Activated naive CD4-positive, alpha-beta T cell treated with anti-CD3 and anti-CD28 coated beads, Interleukin-2, amount 10 ng/mL, durations not matched to agents 7 days and 5 days (primary cell): ENCODE measurements at places on chromosomes 6 and 20.

GRCh38 chr20:54100563-54100962 is 30.2 kb upstream of the BCAS1 start:
- DNase-seq, result no peak

- peak; percentile 9 for DNase-seq
Observed at GRCh38 chr20:48605364-48606171, 222.2 kb downstream of the PREX1 start.

DNA sequence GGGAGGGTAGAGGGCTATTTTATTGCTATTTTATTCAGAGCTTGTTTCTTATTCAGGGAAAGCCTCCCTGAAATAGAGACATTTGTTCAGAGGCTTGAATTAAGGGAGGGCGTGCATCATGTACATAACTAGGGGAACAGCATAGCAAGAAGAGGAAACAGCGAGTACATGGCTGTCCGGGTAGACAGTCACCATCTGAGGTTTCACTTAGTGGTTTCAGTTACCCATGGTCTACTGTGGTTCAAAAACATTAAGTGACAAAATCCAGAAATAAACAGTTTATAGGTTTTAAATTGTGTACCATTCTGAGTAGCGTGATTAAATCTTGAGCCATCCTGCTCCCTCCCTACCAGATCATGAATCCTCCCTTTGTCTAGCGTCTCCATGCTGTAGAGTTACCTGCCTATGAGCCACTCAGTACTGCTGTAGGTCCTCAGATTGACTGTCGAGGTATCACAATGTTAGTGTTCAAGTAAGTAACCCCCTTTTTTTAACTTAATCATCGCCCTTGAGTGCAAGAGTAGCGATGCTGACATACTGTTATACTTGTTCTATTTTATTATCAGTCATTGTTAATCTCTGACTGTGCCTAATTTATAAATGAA is 791.5 kb downstream of the TFAP2A start:
- DNase-seq, result no peak

GRCh38 chr6:29495571-29495970 is 7.8 kb upstream of the MAS1L start:
- DNase-seq, result no peak

DNA sequence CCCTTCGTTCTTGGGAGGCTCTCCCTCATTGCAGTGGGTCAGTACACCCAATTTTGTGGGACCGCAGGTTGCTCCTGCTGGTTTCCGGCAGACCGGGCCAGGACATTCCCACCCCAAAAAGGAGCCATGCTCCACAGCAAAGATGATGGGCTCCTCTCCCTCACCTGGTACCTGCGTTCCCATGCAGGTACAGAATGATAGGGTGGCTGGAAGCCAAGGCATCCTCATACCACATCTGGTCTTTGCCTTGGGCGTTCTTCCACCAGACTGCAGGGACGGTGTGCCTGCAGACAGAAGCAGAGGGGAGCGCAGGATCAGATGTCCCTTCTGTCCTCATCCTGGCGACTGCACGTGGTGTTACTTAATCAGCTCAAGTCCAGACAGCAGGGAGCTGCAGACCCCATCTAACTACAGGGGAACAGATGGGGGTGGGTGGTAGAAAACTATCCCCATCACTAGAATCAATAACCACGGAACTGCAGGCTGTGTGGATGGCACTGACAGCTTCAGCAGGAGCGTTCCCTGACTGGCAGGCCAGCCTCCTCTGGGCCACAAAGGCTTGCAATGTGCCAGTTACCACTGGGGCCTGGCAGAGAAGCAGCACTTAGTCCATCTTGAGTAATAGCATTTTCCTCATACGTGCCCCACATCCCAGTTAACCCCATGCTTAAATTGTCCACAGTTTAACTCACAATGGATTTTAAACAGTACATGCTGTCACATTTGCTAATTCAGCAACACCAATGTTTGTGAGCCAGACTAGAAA is 70.4 kb downstream of the ABHD12 start:
- no peak for DNase-seq

DNA sequence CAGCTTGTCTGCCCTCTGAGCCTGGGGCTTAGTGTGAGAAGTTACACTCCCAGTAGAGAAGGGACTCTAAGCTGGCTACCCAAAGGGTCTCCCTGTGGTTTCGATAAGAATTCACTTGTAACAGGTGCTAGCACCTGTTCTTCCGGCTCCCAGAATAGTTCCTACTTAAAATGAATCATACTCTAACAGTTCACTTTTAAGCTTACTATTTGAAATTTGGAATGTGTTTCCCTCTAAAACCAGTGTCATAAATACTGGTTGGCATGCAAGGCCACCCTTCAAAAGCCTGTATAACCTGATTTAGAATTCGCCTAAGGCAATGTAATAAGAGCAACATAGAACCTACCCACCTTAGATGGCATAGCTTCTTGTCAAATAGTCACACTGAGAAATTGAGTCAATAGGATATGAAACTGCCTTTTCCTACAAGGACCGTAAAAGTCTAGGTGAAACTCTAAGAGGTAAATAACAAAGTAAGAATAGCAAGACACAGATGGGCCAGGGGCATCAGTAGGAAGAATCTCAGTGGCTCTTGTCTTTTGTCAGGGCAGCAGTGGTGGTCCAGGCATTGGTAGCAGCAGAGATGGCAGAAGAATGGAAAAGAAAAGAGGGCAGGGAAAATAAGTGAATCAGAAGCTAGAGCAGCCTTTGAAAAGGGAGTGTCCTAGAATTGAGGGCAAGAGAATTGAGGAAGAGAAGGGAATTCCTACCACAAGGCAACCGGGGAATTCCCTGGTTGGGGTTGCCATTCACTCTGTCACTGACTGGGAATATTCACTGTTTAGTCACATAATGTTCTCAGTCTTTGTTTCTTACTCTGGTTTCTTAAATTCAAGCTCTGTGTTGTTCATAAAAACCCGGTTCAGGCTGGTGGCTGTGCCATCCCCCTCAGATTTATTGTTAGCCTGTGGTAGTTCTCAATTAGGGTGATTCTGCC is 91.5 kb downstream of the HIVEP2 start:
- no peak for DNase-seq

- no peak for DNase-seq
Observed at GRCh38 chr6:160260803-160261450, 2.3 kb upstream of the SLC22A2 start.

DNA sequence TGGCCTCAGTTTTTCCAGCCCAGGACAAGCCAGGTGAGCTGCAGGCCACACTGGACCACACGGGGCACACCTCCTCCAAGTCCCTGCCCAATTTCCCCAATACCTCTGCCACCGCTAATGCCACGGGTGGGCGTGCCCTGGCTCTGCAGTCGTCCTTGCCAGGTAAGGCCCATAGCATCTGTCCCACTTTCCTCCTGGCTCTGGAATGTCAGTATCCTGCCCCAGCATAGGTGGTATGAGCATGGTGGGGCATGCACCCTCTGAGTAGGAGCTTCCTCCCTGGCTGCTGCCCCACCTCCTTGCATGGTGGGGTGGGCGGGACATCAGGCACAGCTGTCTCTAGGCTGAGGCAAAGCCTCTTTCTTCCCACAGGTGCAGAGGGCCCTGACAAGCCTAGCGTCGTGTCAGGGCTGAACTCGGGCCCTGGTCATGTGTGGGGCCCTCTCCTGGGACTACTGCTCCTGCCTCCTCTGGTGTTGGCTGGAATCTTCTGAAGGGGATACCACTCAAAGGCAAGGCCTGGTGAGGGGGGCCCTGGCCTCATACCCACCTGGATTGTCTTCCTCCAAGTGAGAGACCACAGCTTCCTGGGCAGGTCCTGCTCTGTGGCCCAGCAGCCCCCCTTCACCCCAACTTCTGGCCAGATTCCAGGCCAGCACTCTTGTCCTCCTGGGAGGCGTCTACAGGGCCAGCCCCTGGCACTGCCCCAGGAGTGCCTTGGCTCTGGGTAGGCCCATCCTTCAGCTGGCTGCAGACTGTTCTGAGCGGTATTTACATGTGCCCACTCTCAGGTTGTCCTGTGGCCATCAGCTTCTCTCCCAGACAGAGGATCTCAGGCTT is 9.1 kb downstream of the PI16 start:
- DNase-seq, result peak; percentile 65

GRCh38 chr6:142075516-142076101 is 57.1 kb upstream of the GJE1 start:
- DNase-seq, result no peak

- no peak for DNase-seq
Observed at GRCh38 chr6:39558079-39558478, 167.1 kb downstream of the KIF6 start.

GRCh38 chr6:90338409-90338808 is 41.8 kb upstream of the BACH2 start:
- DNase-seq, result no peak

- DNase-seq, result no peak
Observed at GRCh38 chr6:42539135-42539534, 24.7 kb upstream of the UBR2 start.

DNA sequence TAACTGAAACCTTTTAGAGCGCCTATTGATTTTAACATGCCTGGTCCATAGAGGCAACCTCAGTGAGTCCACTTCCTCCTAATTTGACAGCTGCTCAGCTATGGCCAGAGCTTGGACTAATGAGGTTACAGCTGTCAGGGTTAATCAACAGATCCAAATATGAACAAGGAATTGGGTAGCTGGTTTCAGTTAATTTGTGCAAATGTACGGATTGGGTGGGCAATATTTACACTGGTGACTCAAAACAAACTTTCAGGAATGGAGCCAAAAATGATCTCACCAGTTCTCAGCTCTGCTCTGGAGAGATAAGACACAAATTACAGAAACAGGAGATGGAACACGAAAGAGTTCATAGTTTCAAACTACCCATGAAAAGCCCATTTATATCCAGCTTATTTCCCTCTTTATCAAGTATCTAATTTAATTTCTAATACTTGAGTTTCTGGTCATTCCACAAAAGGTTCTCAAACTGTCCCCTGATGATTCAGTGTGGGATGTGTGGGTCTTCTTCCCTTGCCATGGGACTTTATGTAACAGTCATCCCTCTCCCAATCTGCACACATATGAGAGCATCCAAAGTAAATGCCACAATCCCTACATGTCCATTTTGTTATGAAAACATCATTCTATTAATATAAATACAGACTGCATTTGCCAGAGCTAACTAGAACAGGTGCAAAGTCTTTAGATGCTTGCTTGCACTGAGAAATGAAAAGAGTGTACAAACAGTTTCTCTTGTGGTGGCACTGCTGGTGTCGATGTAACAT is 149.9 kb downstream of the RPS12 start:
- DNase-seq, result no peak

DNA sequence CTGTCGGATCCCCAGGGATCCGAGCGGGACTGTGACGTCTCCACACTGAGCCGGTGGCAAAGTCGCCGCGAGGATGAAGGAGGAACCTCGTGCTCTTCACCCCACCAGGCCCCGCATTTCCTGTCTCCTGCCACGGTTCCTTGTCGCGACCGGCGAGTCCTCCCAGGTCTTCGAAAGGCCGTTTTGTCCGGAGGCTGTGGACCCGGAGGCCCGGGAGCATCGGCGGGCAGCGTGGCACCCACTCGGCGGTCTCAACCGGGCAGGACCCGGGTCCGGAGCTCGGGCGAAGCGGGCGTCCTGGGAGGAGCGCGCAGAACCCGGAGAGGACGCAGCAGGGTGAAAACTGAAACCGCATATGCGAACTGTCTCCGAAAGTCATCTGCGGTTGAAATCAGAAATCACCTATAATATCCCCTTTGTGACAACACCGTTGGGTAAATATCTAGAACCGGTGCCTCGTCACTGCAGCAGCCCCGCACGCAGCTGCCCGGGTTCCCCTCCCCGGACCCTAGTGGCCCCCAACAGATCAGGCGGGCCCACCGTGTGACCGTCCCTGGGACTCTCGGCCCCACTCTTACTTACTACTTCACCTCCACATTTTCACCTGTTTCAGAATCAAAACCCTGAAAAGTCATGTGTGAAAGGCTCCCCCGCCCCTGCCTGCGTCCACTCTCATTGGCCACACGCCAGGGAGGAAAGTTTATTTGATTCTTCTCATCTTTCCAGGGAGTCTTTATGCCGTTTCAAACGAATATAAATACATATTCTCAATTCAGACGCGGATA is 3.1 kb upstream of the ULBP2 start:
- DNase-seq, result peak; percentile 68

GRCh38 chr6:134666125-134666524 is 283.8 kb downstream of the ALDH8A1 start:
- no peak for DNase-seq

DNA sequence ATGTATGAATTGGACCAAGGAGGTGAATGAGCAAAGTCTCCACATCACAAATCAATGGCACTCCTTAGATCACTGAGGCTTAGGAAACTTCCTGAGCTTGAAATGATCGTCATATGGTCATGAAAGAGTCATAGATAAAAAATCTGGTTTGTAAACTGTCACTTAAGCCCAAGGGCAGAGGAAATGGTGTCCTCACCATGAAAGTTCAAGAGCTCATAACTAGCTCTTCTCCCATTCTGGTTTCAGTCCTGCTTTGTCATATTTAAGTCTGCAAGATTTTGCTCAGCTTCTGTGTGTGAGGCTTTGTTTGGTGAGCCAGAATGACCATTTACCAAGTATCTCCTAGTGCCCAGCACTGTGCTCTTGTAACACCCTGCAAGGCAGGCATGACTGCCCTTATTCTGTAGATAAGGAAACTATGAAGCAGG is 60.5 kb downstream of the GJA10 start:
- DNase-seq, result no peak

- DNase-seq, result no peak
Observed at GRCh38 chr6:26394289-26394688, 7.8 kb upstream of the BTN3A1 start.

- no peak for DNase-seq
Observed at GRCh38 chr6:154113392-154113791, 74.4 kb downstream of the OPRM1 start.

DNA sequence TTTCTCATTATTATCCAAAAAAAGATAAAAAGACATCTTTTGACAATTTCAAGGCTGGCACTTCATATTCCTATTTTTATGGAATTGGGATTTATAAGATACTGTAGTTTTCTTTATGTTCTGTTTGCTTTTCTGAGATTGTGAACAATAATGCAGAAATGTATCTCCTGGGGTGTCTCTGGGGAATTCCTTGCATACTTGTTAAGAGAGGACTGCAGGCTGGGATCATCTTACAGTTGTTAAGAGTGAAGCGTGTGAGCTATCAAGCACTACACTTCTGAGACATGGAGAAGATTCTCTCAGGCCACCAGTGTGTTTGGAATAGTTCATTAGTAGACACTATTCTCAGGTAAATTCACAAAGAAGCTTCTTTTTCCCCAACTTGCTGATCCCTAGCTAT is 963.3 kb upstream of the GJE1 start:
- no peak for DNase-seq

GRCh38 chr6:12343440-12344162 is 53.4 kb downstream of the EDN1 start:
- DNase-seq, result no peak

GRCh38 chr6:20705741-20706140 is 171.5 kb downstream of the CDKAL1 start:
- no peak for DNase-seq
